ENCODE measurements at places on chromosomes 1 and 21.

DNA sequence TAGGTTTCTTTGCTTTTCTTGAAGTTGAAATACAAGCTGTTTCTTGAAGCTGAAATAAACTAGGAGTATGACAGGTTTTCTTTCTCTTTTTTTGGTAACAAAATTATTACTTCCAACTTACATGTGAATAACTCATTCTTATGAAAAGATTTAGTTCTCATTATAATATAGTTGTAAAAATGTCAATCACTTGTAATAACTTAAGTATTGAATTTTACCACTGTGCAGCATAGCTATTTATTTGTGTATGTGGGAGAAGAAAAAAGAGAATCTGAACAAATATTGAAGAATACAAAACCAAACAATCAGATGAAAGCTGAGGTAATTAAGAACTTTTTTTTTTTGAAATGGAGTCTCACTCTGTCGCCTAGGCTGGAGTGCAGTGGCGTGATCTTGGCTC lies 11.1 kb downstream of the CLIC4 start:
- DNase-seq, result no peak

DNA sequence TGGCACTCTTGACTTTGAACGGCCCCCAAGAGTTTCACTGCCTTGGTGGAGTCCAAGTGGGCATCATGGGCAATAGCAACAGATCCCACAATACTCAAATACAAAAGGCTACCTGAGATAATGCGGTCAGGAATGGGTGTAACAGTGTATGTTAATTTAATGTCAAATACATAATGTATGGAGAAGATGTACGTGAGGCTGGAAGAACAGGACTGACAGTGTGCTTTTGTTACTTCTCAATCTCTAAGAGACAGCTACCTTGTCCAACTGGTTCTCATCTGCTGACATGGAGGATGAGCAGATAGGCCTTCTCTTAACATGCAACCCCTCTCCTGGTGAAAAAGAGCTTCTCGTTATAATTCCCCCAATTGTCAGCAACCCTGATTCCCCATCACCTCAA lies 167.2 kb downstream of the APP start:
- DNase-seq, result no peak

DNA sequence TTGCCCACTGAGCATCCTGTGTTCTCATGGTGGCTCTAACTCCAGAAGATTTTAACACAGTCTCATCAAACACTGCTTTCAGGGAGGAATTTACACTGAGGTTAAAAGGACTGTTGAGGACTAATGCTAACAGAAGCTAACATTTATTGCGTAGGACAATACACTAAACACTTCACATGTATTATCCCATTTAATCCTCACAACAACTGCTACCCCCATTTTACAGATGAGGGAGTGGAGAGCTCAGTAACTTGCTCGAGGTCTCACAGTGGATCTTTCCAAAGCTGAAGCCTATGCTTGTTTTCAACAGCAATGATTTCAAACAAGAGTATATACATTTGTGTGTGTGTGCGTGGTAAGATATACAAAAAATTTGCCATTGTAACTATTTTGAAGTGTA lies 13.9 kb downstream of the ATF3 start:
- DNase-seq, result no peak

DNA sequence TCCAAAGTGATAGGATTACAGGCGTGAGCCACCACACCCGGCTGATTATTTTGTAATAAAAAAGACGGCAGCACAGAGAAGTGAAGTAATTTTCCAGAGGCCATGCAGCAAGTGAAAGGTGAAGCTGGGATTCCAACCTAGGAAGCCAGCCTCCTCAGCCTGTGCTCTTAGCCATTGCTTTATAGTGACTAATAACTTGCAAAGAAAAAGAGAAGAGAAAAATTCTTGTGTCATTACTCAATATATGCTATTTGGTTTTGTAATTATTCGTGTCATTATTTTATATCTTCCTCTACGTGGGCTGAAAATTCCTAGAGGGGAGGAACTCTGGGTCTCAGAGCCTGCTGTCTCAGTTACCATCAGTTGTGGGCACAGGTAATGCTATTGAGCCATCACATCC lies 1.6 kb upstream of the IER5 start:
- no peak for DNase-seq

- DNase-seq, result no peak
Observed at GRCh38 chr1:246302251-246302625, 204.8 kb downstream of the SMYD3 start.

DNA sequence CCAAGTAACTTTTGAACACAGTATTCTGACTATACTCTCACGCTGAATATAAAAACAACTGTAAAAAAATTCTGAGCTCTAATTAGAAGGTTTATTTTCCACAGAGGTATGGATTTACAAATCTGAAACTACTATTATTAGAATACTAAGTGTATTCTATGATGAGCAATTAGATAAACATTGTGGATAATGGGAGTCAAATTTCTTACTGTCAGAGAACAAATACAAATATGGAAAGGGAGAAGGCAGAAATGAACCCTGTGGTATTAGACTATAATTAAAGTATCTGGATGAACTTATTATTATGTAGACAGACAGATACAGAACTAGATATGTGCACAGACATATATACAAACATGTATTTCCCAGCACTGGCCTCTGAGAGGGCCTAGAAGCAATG lies 22.6 kb downstream of the ALDH9A1 start:
- no peak for DNase-seq

DNA sequence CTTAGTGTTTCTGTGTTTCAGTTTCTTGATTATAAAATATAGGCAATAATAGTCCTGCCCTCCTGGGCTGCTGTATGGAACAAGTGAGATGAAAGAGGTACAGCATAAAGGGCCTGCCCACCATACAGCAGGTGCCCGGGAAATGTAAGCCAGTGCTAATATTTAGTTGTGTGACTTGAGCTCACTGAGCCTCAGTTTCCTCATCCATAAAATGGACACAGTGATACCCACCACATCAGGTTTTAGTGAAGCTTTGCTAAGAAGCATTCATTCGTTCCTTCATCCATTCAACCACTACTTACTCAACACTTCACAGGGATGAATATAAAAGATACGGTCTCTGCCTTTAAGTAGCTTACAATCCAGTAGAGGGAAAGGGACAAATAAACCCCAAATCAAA lies 19.9 kb downstream of the CNTN2 start:
- no peak for DNase-seq

GRCh38 chr1:248792342-248792741 lies 33.4 kb downstream of the SH3BP5L start:
- DNase-seq, result no peak

GRCh38 chr1:203636291-203636690 lies 9.7 kb downstream of the ATP2B4 start:
- DNase-seq, result no peak

GRCh38 chr1:23475134-23475628 lies 8.8 kb downstream of the ASAP3 start:
- DNase-seq, result no peak

DNA sequence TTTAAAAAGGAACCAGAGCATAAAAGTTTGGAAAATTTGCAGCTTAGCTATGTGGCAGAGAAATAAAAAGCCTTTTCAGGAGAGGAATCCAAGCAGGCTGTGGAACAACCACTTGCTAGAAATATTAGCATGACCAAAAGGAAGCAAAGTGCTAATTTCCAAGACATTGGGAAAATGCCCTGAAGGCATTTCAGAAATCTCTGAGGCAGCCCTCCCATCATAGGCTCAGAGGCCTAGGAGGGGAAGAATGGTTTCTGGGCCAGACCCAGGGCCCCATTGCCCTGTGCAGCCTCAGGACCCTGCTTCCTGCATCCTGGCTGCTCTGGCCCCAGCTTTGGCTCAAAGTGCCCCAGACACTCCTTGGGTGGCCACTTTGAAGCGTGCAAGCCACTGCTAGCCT lies 56.8 kb downstream of the TENT5C start:
- DNase-seq, result no peak

DNA sequence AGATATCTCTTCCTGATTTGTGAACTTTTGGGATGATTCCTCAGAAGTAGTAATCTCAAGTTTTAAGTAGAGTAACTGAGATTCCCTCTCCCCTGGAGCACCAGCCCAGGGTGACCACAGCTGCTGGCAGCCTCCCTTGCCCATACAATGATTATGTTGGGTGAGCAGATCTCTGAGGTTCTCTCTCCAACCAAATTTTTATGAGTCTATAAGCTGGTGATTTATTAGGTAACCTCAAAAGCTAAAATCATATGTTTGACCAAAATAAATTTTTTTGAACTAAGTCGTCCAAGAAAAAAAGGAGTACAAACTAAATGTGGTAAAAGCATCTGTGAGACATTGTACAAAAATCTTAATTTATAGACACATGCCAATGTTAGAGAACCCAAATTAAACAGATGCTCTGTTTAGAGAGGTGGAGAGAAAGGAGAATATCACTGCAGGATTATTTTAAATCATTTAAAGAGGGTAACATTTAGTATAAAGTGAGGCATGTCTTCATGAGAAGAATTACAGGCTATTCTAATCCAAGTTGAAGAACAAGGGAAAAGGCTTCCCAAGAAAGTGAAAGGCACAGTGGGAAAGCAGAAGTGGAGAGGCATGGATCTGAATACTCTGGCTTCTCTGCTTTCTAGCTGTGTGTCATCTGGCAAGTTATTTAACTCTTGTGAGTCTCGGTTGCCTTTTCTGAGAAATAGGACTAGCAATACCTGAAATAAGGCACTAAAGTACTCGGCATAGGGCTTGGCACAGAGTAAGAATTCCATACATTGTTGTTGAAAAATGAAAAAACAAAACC lies 2.5 kb downstream of the AKNAD1 start:
- no peak for DNase-seq

GRCh38 chr21:45550522-45551210 lies 8.4 kb upstream of the SLC19A1 start:
- DNase-seq, result no peak

DNA sequence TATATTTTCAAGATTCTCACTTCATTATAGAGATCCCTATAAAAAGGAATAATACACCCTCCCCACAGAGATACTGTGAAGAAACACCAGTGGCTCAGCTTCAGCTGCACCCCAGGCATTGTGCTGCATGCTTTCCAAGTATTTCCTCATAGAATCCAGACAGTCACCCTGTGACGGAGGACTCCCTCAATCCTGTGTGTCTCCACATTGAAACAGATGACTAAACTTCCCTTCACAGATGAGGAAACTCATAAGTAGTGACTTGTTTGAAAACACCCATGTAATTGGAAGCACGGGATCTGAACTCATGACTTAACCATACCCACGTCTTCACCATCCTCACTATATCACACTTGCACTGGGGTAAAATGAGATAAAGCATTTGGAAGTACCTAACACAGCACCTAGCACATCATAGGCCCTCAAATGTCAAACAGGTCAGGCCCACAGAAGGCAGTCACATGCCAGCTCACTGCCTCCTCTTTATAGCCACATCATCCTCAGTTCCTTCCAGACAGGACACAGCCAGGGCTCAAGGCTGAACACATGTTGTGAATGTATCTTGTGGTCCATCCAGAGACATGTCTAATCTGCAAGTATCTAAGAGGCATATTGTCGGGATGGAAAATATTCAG lies 55.2 kb downstream of the GPR161 start:
- DNase-seq, result no peak

GRCh38 chr1:27601771-27602461 lies 2.0 kb downstream of the AHDC1 start:
- no peak for DNase-seq

DNA sequence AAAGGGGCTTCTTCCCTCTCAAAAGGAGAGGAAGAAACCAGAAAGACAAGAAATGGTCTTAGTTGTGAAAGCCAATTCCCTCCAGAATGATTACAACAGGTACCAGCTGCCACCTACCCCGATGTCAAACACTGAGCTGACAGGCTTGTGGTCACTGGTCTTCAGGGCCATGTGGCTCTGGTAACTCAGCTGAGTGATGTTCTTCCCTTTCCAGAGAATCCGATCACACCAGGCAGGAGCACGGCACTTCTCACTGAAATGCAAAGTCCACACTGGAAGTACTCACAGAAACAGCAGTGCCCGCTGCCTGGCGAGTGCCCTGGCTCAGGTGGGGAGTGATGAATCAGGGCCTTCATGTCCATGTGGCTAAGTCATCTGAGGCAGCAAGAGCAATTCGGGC lies 18.7 kb upstream of the MTF1 start:
- DNase-seq, result no peak

GRCh38 chr1:230186003-230186863 lies 119.2 kb downstream of the GALNT2 start:
- no peak for DNase-seq

DNA sequence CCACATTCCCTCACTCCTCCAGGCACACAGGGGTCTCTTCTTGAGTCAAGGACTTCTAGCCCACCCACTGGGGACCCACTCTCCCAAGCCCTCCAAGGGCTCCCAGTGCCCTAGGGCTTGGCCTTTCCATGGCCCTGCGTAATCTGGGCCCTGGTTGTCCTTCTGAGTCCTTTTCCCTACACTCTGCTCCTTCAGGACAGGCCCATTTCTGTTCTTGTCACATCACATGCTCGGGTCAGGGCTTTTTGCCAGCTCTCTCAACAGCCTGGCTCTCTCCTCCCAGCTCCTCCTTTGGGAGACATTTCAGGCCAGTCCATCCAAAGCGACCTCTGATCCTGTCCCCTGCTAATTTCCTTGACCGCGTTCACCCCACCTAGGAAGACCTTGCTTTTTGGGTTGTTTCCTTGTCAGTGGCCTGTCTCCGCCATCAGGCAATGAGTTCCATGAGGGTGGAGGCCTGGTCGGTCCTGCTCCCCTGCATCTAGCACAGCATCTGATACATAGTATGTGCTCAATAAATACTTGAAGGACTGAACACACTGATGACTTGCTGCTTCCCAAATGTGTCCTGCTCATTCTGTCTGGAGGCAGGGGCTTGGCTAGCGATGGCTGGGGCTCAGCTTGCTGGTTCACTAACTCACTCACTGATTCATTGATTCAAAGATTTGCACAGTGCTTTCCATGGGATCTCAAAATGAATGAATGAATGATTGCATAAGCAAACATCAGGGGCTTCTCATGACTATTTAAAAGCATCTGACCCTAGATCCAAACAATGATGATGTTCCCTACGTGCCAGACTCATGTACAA lies 44.8 kb downstream of the DHRS3 start:
- DNase-seq, result no peak

DNA sequence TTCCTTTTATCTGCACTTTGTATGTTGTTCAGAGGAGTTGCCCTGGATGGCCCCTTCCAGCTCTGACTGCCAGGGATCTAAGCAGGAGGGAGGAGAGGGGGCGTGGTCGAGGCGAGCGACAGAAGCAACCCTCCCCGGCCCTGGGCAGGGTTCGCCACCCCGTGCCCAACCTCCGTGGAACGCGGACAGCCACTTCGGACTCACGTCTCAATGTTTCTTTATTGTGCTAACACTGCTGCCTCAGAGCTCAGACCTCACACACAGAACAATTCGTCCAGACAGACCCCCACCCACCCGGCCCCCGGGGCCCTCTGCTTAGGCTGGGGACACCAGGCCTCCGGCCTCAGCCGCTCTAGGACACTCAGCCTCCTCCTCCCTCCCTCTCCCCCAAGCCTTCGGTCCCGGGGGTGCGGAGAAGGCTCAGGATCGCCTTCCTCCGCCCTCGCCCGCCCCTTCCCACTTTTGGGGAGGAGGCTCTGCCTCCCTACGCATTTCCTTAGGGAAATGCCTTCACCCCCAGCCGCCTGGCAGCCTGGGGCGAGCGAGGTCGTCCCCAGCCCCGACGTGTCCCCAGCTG lies 8.3 kb downstream of the VSIG8 start:
- DNase-seq, result no peak
